ENCODE measurements at places on chromosomes 12 and 14. TPM values are rescaled to one million over a fixed set of nuclear protein-coding genes. Genes with fewer than 3 reads are reported as not detected.

DNA sequence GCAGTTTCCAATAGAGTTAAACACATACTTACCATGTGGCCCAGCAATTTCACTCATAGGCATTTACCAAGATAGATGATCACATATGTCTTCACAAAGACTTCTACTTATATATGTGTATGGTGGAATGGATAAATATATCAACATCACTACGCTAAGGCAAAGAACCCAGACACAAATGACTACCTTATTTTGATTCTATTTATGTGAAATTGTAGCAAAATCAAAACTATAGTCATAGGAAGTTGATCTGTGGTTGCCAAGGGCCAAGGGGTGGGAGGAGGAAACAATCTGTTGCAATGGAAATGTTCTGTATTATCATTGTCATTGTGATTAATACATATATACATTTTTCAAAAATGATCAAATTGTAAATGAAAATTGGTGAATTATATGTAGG, 47.7 kb upstream of the ANP32D start:
- H3K27me3 ChIP-seq = no peaks in the 10 kb centered on the region
- H3K4me3 ChIP-seq = no peak overlapping the region
- DNase-seq = no peak
- H3K4me1 ChIP-seq = no peaks in the 10 kb centered on the region

GRCh38 chr14:99188731-99189191, 83.2 kb downstream of the BCL11B start:
- no peak overlapping the region for H3K4me3 ChIP-seq
- peaks cover 7% of the 10 kb centered on the region for H3K4me1 ChIP-seq
- no peak overlapping the region for H3K27ac ChIP-seq
- H3K27me3 ChIP-seq = no peaks in the 10 kb centered on the region
- no peak for DNase-seq
- no peaks in the 10 kb centered on the region for H3K36me3 ChIP-seq

- H3K36me3 ChIP-seq = peaks cover 15% of the 10 kb centered on the region
- no peak for DNase-seq
- H3K27ac ChIP-seq = no peak overlapping the region
- H3K4me3 ChIP-seq = no peak overlapping the region
Measured at GRCh38 chr12:32644431-32644830, 34.7 kb upstream of the DNM1L start.

GRCh38 chr12:25436206-25437030, 116.7 kb downstream of the LMNTD1 start:
- H3K4me1 ChIP-seq = no peaks in the 10 kb centered on the region
- no peaks in the 10 kb centered on the region for H3K27me3 ChIP-seq
- H3K4me3 ChIP-seq = peak overlapping the region; percentile 71
- no peak for DNase-seq
- H3K36me3 ChIP-seq = no peaks in the 10 kb centered on the region

- H3K4me3 ChIP-seq = no peak overlapping the region
- H3K4me1 ChIP-seq = peaks cover 8% of the 10 kb centered on the region
Measured at GRCh38 chr12:22979854-22980469, 355.0 kb downstream of the ETNK1 start.

- DNase-seq = no peak
- H3K36me3 ChIP-seq = no peaks in the 10 kb centered on the region
- no peaks in the 10 kb centered on the region for H3K27me3 ChIP-seq
- H3K27ac ChIP-seq = peak overlapping the region; percentile 96
- H3K4me3 ChIP-seq = peak overlapping the region; percentile 92
Measured at GRCh38 chr12:76878099-76878898, 520 bp downstream of the CSRP2 start.

The SIX4 gene
- 14.0 TPM for total RNA-seq

The PRH2 gene
- not detected for total RNA-seq

All from thoracic aorta (tissue), 2 donors.